ENCODE measurements at places on chromosomes 13 and 19. TPM values are rescaled to one million over a fixed set of nuclear protein-coding genes. Genes with fewer than 3 reads are reported as not detected.

DNA sequence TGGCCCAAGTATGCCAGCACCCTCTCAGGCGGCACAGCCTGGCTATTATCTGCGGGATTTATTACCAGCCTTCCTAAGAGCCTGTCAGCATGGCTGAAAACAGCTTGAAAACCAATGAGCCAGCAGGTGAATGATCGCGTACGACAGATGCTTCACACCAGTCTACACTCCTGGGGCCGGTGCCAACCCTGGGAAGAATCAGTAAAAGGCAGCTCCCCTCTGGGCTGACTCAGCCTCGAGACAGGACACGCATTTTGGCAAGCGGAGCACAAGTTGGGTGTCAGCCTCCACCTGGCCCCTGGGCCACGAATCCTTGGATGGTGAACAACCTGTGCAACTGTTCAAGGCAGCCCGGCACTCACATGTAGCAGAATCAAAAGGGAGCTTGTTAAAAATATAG, 15.6 kb downstream of the EMP3 start:
- peak; percentile 44 for DNase-seq

DNA sequence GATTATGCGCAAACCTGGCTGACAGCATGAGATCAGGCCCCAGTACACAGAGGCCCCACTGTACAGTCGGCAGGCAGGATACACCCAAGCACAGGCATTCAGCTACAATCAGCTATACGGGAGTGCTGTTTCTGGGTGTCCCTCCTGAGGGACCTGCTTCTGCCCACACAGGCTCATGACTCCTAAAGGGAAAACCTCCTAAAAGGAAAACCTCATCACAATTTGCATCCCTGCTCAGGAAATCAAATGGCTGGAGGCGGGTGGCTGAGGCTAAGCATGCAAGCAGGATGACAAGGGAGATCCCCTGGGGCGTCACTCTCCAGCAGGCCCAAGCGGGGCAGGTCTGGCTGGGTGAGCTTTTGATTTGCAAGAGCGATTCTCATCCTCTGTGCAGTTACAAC, 99.8 kb downstream of the CRYL1 start:
- no peak for DNase-seq

GRCh38 chr13:109288151-109288709, 498.2 kb downstream of the IRS2 start:
- no peak for DNase-seq

- no peak for DNase-seq
Observed at GRCh38 chr13:39283072-39283471, 244.8 kb downstream of the NHLRC3 start.

The COX6B2 gene
- total RNA-seq: not detected

The ZNF888 gene
- total RNA-seq: 5.5 TPM

DNA sequence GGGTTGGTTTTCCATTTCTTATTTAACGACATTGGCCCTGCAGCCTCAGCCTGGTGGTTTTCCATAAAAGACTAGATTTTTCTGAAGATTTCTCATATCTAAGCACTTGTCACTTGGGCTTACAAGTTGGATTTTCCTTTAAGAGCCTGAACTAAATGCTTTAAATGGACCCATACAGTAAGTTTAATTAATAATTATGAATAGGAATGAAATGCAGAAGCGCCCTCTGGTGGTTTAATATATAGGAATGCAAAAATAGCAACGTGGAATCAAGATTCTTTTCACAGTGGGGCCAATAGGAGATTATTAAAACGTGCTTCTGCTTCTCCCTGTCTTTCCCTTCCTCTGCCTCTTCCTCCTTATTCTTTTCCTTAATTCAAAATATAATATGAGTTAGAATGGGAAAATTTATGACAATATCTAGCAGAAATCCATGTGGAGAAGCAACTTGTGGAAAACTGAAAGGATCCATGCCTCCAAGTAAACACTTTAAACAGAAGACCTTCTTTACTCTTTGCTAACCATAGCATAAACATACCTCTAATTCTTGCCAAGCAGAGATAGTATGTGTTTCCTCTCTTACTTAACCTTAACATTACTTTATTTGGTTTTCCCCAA, 324.0 kb downstream of the GPC5 start:
- no peak for DNase-seq

DNA sequence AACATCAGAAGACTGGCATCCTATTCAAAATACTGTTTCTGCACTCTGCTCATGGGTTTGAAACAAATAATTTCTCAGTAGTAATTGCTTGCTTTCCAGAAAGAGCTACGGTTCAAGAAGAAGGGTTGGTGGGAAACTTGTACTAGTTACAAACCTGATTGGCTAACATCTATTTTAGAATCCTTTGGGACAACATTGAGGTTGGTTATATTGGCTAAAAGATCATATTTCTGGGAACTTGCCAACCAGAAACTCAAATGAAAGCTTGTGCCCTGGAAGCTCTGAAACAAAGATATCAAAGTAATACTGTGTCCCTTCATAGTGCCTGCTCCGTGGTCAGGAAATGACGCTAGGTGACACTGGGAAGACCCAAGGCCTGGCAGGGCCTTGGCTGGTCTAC, 141.7 kb downstream of the LACC1 start:
- no peak for DNase-seq

The TICAM1 gene
- total RNA-seq: 0.78 TPM

The ELF1 gene
- total RNA-seq: 11.9 TPM

DNA sequence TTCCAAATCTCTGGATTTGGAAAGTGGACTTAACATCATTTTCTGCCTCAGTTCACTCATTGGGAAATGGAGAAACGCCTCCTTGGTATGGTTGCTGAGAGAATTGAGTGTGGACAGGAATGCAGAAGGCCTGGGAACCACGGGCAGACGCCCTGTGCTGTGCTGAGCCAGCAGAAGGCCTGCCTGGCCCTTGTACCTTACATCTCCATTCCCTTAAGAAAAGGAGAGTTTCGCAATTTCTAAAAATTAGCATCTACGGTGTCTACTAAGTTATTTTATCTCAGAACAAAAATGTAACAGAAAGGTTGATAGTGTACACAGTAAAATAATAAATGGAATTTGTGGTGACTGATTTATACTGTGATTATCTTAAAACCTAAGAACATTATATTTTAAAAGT, 78.7 kb downstream of the IPO5 start:
- no peak for DNase-seq

DNA sequence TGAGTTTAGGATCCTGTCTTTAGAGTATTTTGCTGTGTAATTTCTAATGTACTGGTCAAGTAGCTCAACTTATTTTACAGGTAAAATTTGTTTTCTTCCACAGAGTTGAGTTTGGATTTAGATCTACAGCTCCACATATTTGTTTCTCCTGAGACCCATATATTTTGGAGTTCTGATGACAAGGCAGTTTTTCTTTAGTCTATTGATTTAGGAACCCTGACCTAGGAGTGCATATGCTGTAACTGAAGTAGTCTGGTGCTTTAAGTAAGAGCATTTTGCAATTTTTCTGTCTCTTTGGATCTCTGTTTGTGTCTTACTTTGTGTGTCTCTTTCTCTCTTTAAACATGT, 19.5 kb upstream of the SPRY2 start:
- DNase-seq: no peak

- DNase-seq: no peak
Observed at GRCh38 chr19:47626238-47626637, 17.3 kb downstream of the BICRA start.

DNA sequence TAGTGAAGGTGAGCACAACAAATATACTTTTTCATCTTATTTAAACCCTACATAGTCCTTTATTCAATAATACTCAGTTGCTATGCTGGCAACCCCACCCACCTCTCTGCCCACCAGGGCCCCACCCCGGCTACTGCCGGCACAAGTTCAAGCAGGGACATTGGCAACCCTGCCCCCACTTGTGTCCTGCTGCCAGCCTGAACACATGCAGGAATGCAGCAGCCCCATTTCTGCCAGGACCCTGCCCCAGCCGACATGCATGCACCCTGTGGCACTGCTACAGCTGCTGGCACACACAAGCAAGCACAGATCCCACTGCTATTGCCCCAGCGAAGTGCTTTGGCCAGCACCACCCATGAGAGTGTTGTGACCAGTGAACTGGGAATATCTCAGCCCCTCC, 289.8 kb downstream of the COG6 start:
- no peak for DNase-seq

DNA sequence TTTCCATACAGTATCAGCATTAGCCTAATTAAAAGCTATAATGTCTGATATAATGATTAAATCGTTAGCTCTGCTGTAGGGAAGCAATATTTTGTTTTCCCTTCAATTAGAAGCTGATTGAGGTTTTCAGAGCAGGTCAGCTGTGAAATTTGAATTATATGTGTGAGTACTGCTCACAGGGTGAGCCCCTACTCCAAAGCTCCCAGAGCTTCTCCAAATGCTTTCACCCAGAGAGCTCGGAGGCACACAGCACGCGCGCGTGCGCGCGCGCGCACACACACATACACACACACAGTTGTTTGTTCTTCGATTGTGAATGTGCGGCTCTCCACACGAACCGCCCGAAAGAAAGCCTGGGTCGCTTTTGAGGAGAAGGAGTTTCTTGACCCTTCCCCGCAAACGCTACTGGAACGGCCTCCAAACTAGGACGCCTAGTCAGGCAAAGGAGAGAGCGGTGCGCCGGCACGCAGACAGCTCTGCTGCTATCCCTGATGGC, 4.8 kb upstream of the SOX1 start:
- DNase-seq: no peak

The CGB5 gene
- not detected for total RNA-seq

DNA sequence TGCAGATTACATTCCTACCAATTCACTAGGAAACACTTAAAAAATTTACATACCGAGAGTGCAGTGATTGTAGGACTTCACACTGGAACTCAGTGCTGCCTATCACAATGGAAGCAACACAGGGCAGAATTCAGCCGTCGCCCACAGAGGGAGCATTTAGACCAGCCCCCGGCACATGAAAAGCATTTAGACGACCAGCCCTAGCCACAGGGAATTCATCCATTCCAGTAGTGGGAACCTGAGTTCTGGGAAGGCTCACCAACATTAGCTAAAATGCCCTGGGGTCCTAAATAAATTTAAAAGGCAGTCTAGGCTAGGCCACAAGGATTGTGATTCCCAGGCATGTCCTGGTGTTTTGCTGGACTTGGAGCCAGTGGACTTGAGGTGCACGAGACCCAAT, 155.2 kb downstream of the LIG4 start:
- no peak for DNase-seq

DNA sequence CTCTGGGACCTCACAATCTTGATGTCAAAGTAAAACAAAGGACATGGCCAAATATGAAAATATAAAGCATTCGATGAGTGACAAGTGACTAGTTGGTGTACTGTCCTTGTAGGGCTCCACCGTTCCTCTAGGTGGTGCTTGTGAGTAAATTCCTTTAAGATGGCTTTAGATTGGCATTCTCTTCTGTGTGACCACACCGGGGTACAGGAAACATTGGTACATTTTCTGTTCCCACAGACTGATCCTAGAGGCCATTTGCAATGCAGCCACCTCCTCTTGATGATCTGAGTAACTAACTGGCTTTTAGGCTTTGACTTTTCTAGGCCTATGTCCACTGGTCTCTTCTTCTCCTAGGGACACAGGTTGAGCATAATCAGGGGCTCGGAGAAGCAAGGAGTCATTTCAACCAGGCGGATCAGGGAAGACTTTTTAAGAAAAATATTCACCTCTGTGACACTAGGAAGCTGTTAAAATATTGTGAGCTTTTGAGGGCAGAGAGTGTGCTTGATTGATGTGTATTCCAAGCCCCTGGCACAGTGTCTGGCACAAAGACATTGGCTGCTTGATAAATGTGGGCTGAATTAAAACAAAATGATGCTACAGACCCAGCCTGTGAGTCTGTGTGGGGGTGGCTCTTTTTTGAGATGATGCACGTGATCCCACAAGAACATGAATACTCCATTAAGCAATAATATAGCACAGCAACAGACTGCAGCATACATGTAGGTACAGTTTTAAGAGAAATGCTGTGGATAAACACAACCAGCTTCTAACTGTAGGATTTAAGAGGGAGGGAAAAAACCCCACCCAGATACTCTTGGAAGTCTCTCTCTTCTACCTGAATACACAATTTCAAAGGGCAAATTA, 21.0 kb downstream of the EPSTI1 start:
- DNase-seq: no peak

GRCh38 chr13:33722216-33722915, 95.6 kb upstream of the RFC3 start:
- DNase-seq: no peak

The SLITRK5 gene
- total RNA-seq: 48.2 TPM

DNA sequence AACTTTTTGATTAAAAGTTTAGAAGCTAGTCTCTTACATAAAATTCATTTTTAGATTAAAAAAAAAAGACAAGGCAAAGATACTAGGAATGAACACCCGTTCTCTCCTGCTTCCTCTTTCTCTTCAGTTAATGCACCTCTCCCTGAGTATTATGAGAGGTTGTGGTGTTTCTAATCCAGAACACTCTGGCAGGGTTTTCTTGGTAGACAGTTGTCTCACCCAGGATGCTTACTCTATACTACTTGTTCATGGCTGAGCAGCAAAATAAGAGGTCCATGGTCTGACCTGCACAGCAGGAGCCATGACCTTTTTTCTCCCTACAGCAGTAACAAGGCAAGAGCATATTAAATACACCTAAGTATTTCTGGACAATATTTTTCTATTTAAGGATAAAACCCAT, 62.0 kb downstream of the MICU2 start:
- no peak for DNase-seq

DNA sequence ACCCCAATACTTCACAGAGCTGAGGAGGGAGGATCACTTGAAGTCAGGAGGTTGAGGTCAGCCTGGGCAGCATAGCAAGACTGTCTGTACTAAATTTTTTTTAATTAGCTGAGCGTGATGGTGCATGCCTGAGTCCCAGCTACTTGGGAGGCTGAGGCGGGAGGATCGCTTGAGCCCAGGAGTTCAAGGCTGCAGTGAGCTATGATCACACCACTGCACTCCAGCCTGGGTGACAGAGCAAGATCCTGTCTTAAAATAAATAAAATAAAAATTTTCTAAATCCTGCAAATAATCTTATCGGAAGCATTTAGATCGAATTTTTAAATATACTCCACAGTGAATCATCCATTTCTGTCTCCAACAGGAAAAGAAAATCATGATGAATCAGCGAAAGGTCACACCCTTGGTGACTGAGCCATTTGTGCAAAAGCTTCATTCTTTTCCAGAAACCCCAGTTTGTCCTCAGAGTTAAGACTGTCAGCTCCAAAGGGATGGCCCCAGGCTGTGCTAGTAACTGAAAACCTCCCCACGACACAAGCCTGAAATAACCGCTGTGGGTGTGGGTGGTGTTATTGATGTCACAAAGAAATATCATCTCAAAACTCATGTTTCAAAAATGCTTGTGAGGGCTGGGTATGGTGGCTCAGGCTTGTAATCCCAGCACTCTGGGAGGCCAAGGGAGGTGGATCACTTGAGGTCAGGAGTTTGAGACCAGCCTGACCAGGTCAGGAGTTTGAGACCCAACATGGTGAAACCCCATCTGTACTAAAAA, 167.6 kb downstream of the PTPRS start:
- DNase-seq: no peak

DNA sequence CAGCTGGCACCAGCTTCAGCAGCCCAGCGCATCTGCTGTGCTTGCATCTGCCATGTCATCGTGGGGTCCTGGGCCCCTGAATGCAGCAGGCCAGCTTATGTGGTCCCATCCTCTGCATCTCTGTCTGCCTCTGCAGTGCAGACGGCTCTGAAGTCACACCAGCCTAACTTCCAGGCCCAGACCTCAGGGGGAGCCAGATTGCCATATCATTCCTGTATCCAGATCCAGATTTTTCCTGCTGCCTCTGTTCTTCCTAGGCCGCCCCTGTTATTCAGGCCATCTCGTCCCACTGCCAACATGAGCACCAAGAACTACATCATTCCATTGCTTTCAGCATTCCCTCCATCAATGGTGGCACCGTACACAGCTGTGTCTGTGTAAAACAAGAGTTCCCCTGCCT, 571.6 kb downstream of the UQCRFS1 start:
- DNase-seq: no peak

The COL4A1 gene
- 67.8 TPM for total RNA-seq
